ENCODE measurements at places on chromosomes 2 and 18.

- DNase-seq = no peak
Observed at GRCh38 chr18:51442012-51442411, 244.5 kb upstream of the MEX3C start.

- DNase-seq = no peak
Observed at GRCh38 chr2:236001166-236001828, 166.9 kb downstream of the GBX2 start.

DNA sequence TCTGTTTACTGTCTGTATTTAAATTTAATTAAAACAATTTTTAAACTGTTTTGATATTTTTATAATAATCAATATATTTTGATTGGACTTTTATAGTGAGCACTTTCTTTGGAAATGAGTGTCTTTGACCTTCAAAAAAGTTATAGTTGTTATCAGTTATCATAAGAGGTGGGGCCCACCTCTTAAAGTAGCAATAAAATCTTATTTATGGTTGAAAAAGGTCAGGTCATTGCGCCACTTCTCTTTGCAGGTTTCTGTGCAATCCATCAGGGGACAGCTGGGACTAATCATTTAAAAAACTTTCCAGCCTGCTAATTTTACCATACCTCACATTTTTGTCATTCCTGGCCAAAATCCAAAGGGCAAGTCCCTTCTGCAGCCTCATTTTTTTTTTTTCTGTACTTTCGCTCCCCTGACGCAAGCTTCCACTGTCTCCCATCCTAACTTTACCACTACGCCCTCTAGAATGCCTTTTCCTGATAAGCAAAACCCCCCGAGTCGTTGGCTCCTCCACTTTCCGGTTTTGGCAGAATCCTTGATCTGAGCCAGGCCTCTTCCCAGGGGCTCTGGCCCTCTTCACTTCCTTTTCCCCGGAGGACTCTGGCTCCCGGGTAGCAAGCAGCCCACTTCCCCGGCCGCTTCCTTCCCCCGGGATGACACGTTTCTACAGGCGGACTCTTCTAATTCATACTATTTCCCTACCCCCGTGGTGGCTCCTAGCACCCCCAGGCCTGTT is 1.1 kb upstream of the SEH1L start:
- DNase-seq = peak; percentile 93

GRCh38 chr2:6952101-6952500 is 34.9 kb downstream of the RNF144A start:
- DNase-seq = no peak
